ENCODE measurements at places on chromosomes 16 and 17. TPM values are rescaled to one million over a fixed set of nuclear protein-coding genes. Genes with fewer than 3 reads are reported as not detected.

The SLC16A6 gene
- 2.7 TPM for total RNA-seq

The CDK3 gene
- total RNA-seq, result 9.6 TPM

The ST6GALNAC1 gene
- not detected for total RNA-seq

The NMT1 gene
- total RNA-seq, result 92.4 TPM

The TP53TG3D gene
- not detected for total RNA-seq

The SLC47A2 gene
- 0.16 TPM for total RNA-seq

The KRTAP4-1 gene
- total RNA-seq, result not detected

GRCh38 chr17:63988741-63989621 lies 9.2 kb upstream of the PRR29 start:
- H3K36me3 ChIP-seq, result no peaks in the 10 kb centered on the region
- DNase-seq, result no peak
- peaks cover 34% of the 10 kb centered on the region for H3K27me3 ChIP-seq
- no peak overlapping the region for H3K4me3 ChIP-seq

DNA sequence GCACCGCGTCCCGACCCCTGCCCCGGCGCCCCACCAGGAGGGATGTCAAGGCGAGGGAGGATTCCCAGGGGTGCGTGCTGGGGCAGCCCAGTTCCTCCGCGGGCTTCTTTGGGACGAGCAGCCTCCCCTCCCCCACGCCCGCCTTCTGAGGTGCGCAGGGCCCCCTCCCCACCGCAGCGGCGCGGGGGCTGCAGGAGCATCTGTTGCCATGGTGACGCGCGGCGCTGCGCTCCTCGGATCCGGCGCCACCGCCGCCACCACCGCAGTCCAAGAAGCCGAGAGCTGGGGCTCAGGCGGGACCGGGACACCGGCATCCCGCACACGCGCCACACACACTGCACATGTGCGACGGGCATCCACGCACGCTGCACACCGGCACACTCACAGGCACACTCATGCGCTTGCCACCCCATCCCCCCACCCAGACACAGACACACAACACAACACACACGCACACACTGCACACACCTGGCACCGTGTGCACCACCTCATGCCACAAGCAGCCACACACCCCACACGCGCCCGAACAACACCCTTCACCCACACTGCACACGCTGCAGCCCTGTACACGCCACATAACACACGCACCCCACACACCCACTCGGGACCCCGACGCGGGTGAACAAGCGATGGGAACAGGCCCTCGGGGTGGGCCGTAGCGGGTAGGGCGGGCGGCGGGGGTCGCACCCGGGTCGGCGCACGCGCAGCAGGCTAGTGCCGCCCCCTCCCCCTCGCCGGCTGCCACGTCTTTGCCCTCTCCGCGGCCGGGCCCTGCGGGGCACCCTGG lies 17.0 kb downstream of the ENPP7 start:
- no peak for DNase-seq
- peaks cover 24% of the 10 kb centered on the region for H3K4me1 ChIP-seq
- peak overlapping the region; percentile 48 for H3K4me3 ChIP-seq

GRCh38 chr16:78269256-78269655 lies 169.8 kb downstream of the WWOX start:
- H3K4me3 ChIP-seq, result no peak overlapping the region
- no peaks in the 10 kb centered on the region for H3K4me1 ChIP-seq
- H3K36me3 ChIP-seq, result no peaks in the 10 kb centered on the region
- H3K27me3 ChIP-seq, result no peaks in the 10 kb centered on the region

- no peaks in the 10 kb centered on the region for H3K36me3 ChIP-seq
- H3K27ac ChIP-seq, result no peak overlapping the region
- peaks cover 27% of the 10 kb centered on the region for H3K27me3 ChIP-seq
- DNase-seq, result no peak
- no peaks in the 10 kb centered on the region for H3K4me1 ChIP-seq
These were observed 10.0 kb upstream of the SKAP1 start for GRCh38 chr17:48439875-48440505.

- no peaks in the 10 kb centered on the region for H3K36me3 ChIP-seq
- H3K27me3 ChIP-seq, result no peaks in the 10 kb centered on the region
- DNase-seq, result peak; percentile 44
- H3K27ac ChIP-seq, result no peak overlapping the region
- no peak overlapping the region for H3K4me3 ChIP-seq
These were observed 41.0 kb upstream of the KSR1 start for GRCh38 chr17:27415120-27415795.

GRCh38 chr16:56047307-56048234 lies 143.7 kb upstream of the GNAO1 start:
- H3K4me3 ChIP-seq, result no peak overlapping the region
- H3K4me1 ChIP-seq, result no peaks in the 10 kb centered on the region
- H3K27ac ChIP-seq, result no peak overlapping the region

DNA sequence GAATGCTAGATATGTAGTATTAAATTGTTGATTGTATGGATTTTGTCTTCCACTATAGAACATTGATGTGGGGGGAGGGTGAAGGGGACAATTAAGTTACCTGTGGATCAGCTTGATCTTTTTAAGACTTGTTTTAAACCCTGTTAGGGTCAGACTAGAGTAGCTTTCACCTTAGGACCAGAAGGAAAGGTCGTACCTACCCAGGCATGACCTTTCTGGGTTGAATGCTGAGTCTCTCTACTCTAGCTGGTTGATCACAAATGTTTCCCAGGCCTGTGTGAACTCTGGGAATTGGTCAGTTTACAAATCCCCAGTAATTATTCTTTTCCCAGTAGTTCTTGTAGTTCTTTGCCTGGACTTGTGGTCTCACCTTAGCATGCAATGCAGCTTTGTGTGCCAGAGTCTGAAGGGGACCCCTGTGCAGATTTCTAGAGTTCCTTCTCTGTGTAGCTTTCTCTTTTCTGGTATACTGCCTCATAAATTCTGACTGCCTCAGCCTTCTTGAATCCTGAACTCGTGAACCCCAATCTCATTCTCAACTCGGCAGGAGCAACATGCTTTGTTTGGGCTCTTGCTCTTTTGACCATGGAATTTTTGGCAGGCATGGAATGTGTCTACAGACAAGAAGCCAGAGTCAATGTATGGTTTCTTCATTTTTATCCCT lies 54.1 kb downstream of the VMP1 start:
- no peak for DNase-seq
- H3K27me3 ChIP-seq, result no peaks in the 10 kb centered on the region
- H3K36me3 ChIP-seq, result peaks cover 16% of the 10 kb centered on the region

DNA sequence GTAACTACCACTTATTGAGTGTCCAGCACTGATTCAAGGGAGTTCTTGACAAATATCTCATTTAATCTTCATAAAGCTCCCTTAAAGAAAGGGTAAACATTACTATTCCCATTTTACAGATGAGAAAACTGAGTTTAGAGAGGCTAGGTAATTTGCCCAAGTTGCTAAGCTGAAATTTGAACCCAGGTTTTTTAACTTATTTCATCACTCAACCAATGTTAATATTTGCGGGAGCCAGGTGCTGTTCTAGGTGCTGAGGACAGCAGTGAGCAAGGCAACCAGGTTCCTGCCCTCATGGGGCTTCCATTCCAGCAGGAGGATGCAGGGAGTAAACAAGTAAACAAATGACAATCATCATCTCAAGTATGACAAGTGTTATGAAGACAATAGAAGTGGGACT lies 104.0 kb upstream of the LHX1 start:
- peaks cover 18% of the 10 kb centered on the region for H3K27me3 ChIP-seq
- H3K27ac ChIP-seq, result no peak overlapping the region
- H3K36me3 ChIP-seq, result no peaks in the 10 kb centered on the region
- no peak overlapping the region for H3K4me3 ChIP-seq
- DNase-seq, result no peak

DNA sequence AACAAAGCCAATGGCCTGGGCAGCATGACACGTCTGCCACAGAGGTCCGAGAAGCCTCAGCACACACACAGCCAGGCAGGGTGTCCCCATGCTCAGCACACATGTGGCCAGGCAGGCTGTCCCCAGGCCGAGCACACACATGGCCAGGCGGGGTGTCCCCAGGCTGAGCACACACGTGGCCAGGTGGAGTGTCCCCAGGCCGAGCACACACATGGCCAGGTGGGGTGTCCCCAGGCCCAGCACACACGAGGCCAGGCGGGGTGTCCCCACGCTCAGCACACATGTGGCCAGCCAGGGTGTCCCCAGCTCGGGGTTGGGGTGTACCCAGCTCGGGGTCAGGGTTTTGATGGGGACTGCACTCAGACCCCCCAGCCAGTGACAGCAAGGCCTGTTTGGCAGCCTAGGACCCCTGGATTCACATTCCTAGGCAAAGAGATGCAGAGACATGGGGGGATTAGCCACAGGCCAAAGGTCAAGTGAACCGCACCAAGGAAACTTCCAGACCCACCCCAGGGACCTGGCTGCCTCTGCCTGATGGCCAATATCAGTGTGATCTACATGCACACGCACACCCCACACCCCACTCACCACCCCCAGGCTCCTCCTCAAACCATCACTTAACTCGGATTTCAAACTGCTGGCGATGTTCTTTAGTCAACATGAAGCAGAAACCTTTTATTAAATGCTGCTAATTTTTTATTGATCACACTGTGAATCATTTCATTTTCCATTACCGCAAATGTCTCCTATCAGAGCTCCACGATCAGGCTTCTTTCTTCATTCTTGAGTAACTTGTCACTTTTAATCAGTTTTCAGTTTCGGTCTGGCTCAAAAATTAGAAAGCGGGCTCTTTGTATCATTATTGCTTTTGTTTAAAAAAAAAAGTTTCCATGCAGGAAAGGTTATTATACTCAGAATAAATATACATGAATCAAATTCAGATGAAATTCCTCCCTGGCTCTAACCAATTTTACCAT lies 111.4 kb downstream of the ZNF423 start:
- H3K27me3 ChIP-seq, result peaks cover 14% of the 10 kb centered on the region
- no peaks in the 10 kb centered on the region for H3K36me3 ChIP-seq
- DNase-seq, result no peak
- no peak overlapping the region for H3K4me3 ChIP-seq

DNA sequence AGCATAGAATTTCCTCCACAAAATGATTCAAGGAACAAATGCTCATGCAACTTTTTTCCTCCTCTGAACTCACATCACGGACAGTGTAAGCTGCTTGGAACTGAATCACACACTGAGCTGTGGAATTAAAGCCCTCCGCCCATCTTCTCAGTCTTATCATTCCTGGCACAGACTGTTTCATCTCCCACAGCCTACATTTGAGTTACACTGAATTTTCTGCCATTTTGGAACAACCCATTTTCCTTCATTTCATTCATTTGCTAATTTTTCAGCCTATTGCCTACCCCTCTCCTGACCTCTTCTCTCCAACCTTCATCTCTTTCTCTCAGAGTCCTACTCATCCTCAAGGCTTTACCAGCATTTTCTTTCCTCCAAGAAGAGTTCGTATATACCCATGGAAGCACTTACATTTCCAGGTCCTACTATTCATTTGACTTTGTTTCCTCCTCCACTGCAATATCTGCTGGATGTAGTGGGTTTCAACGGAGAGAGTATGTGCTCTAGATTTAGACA lies 39.1 kb upstream of the TOM1L1 start:
- H3K4me3 ChIP-seq, result no peak overlapping the region
- no peak overlapping the region for H3K27ac ChIP-seq
- no peaks in the 10 kb centered on the region for H3K27me3 ChIP-seq
- no peaks in the 10 kb centered on the region for H3K36me3 ChIP-seq
- H3K4me1 ChIP-seq, result no peaks in the 10 kb centered on the region

- H3K4me3 ChIP-seq, result no peak overlapping the region
- no peaks in the 10 kb centered on the region for H3K36me3 ChIP-seq
- peak overlapping the region; percentile 47 for H3K27ac ChIP-seq
- H3K4me1 ChIP-seq, result peaks cover 13% of the 10 kb centered on the region
- DNase-seq, result no peak
These were observed 2.2 kb downstream of the NT5M start for GRCh38 chr17:17305281-17305801.

- H3K4me3 ChIP-seq, result no peak overlapping the region
- DNase-seq, result no peak
- no peaks in the 10 kb centered on the region for H3K27me3 ChIP-seq
These were observed 17.3 kb downstream of the RFFL start for GRCh38 chr17:35046245-35046644.

- H3K27me3 ChIP-seq, result no peaks in the 10 kb centered on the region
- peaks cover 6% of the 10 kb centered on the region for H3K36me3 ChIP-seq
- peak overlapping the region; percentile 88 for H3K27ac ChIP-seq
- H3K4me3 ChIP-seq, result no peak overlapping the region
These were observed 208.9 kb upstream of the CHMP6 start for GRCh38 chr17:80782536-80783427.

GRCh38 chr16:65042438-65043365 lies 79.2 kb downstream of the CDH11 start:
- H3K4me1 ChIP-seq, result peaks cover 43% of the 10 kb centered on the region
- no peak overlapping the region for H3K4me3 ChIP-seq
- no peak for DNase-seq
- no peaks in the 10 kb centered on the region for H3K27me3 ChIP-seq
- no peak overlapping the region for H3K27ac ChIP-seq
- peaks cover 55% of the 10 kb centered on the region for H3K36me3 ChIP-seq

- no peaks in the 10 kb centered on the region for H3K36me3 ChIP-seq
- H3K4me1 ChIP-seq, result peaks cover 18% of the 10 kb centered on the region
- H3K4me3 ChIP-seq, result no peak overlapping the region
- DNase-seq, result no peak
These were observed 3.1 kb downstream of the SLC43A2 start for GRCh38 chr17:1625581-1625980.

DNA sequence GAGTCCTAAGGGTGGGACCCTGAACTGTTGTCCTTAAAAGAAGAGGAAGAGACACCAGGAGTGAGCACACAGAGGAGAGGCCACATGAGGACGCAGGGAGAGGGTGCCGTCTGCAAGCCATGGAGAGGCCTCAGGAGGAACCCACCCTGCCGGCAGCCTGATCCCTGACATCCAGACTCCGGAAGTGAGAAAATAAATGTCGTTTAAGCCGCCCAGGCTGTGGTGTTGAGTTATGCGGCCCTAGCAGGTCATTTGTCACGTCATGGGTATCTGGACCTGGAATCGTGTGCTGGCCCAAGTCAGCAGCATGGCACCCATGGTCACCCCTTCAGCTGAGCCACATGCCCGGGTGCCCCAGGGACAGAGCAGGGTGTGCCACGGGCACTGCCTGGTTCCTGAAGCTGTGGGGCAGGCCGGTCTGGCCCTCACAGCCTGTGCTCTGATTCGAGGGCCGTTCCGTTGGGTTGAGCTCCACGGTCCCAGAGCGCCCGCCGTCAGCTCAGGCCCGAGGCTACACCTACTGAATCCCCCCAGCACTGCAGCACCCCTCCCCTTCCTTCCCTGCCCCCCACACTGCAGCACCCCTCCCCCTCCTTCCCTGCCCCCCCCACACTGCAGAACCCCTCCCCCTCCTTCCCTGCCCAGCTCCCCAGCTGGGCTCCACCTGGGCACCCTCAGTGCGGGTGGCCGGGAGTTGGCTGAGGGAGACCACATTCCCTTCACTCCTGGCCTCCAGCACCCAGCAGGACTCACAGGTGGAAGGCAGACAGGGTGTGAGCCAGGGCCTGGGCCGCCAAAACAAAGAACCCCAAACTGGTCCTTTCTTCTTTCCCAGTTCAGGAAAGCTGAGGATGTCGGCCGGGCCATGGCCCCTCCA lies 2.7 kb upstream of the CCDC57 start:
- no peaks in the 10 kb centered on the region for H3K36me3 ChIP-seq
- peak overlapping the region; percentile 90 for H3K27ac ChIP-seq
- no peak overlapping the region for H3K4me3 ChIP-seq
- no peaks in the 10 kb centered on the region for H3K27me3 ChIP-seq
- peaks cover 41% of the 10 kb centered on the region for H3K4me1 ChIP-seq
- DNase-seq, result no peak

GRCh38 chr16:87244636-87245197 lies 72.5 kb downstream of the C16orf95 start:
- no peak overlapping the region for H3K4me3 ChIP-seq
- H3K36me3 ChIP-seq, result peaks cover 3% of the 10 kb centered on the region
- DNase-seq, result no peak
- peaks cover 12% of the 10 kb centered on the region for H3K27me3 ChIP-seq
- peaks cover 15% of the 10 kb centered on the region for H3K4me1 ChIP-seq

GRCh38 chr17:76270770-76271668 lies 5.9 kb downstream of the UBALD2 start:
- H3K36me3 ChIP-seq, result no peaks in the 10 kb centered on the region
- H3K27ac ChIP-seq, result no peak overlapping the region
- DNase-seq, result no peak
- no peaks in the 10 kb centered on the region for H3K27me3 ChIP-seq
- no peak overlapping the region for H3K4me3 ChIP-seq

Measured in osteocyte (in vitro differentiated cells).